ENCODE measurements at places on chromosomes 3 and 15. TPM values are rescaled to one million over a fixed set of nuclear protein-coding genes. Genes with fewer than 3 reads are reported as not detected.

GRCh38 chr15:69686626-69687025, 234.0 kb downstream of the RPLP1 start:
- DNase-seq: no peak
- no peak overlapping the region for H3K27ac ChIP-seq
- no peaks in the 10 kb centered on the region for H3K36me3 ChIP-seq
- H3K27me3 ChIP-seq: no peaks in the 10 kb centered on the region

- H3K36me3 ChIP-seq: no peaks in the 10 kb centered on the region
- H3K4me3 ChIP-seq: peak overlapping the region; percentile 32
- no peak for DNase-seq
- H3K4me1 ChIP-seq: no peaks in the 10 kb centered on the region
- no peaks in the 10 kb centered on the region for H3K27me3 ChIP-seq
Measured at GRCh38 chr3:9316881-9317361, 45.9 kb upstream of the THUMPD3 start.

Gene CFAP44
- total RNA-seq: 10.3 TPM

DNA sequence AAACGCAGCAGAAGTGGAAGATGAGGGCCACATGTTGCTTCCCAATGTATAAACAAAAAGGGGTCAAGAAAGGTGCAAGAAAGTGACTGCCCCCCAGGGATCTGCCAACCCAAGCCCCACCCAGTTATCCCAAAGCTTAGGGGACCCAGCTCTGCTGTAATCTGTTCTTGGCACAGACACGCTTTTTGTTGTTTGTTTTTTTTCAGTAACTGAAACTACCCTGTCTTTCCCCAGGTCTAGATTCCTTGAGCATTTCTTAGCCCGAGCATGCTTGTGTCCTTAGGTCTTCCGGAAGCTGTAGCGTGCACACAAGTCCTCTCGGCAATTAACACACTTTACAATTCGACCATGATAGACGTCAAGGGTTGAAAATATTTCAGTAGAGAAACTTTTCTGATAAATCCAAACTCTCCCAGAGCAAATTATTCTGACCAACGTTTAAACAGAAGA, 8.5 kb upstream of the PPARG start:
- H3K27ac ChIP-seq: no peak overlapping the region
- no peak overlapping the region for H3K4me3 ChIP-seq
- DNase-seq: no peak
- H3K36me3 ChIP-seq: no peaks in the 10 kb centered on the region
- H3K4me1 ChIP-seq: no peaks in the 10 kb centered on the region
- no peaks in the 10 kb centered on the region for H3K27me3 ChIP-seq

GRCh38 chr3:10248984-10249748, 907 bp downstream of the TATDN2 start:
- peak overlapping the region; percentile 71 for H3K4me3 ChIP-seq
- H3K4me1 ChIP-seq: peaks cover 19% of the 10 kb centered on the region
- no peaks in the 10 kb centered on the region for H3K27me3 ChIP-seq
- peaks cover 21% of the 10 kb centered on the region for H3K36me3 ChIP-seq

GRCh38 chr3:64104691-64105111, 81.4 kb upstream of the PSMD6 start:
- H3K4me3 ChIP-seq: no peak overlapping the region
- no peaks in the 10 kb centered on the region for H3K27me3 ChIP-seq
- no peaks in the 10 kb centered on the region for H3K36me3 ChIP-seq
- DNase-seq: no peak
- H3K27ac ChIP-seq: no peak overlapping the region

- H3K4me3 ChIP-seq: no peak overlapping the region
- H3K27ac ChIP-seq: no peak overlapping the region
- H3K27me3 ChIP-seq: no peaks in the 10 kb centered on the region
- peak; percentile 18 for DNase-seq
- no peaks in the 10 kb centered on the region for H3K36me3 ChIP-seq
Measured at GRCh38 chr3:195111319-195111705, 159.6 kb downstream of the XXYLT1 start.

Gene LTK
- 15.1 TPM for total RNA-seq
